ELF-1 (cell line): ENCODE measurements at places on chromosomes 11 and 22.
A peak's percentile ranks its signal among the peaks of the same experiment; 100 is the strongest.

DNA sequence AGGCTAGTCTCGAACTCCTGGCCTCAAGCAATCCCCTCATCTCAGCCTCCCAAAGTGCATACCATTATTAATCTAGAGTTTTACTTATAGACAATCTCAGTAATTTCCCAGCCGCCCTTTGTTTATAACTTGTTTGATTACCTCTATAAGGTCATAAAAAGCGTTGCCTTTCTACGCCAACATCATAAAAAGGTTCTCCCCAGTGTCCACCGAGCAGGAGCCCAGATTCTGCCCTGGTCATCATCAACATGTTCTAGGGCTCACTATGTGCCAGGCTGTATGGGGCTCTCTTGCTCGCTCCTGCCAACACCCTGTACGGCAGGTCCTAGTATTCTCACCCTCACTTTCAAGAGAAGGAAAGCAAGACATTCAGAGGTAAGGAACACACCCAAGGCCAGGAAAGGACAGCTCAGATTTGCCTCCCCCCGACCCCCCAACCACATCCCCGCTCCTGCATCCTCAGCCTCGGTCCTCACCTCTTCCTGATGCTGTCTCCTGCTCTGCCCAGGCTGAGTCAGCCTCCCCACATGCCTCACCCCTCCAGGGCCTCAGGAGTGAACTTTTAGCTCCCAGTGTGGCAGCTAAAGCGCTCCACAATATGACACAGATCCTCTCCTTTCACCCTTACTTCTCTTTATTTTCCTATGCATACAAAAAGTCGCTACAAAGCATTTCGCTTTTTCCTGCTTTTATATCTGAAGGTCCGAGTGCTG lies 14.3 kb downstream of the ARFGAP3 start:
- DNase-seq, result no peak

- no peak for DNase-seq
Observed at GRCh38 chr22:27130906-27131305, 473.5 kb downstream of the MIAT start.

GRCh38 chr11:133677387-133677786 lies 145.1 kb upstream of the OPCML start:
- DNase-seq, result no peak

DNA sequence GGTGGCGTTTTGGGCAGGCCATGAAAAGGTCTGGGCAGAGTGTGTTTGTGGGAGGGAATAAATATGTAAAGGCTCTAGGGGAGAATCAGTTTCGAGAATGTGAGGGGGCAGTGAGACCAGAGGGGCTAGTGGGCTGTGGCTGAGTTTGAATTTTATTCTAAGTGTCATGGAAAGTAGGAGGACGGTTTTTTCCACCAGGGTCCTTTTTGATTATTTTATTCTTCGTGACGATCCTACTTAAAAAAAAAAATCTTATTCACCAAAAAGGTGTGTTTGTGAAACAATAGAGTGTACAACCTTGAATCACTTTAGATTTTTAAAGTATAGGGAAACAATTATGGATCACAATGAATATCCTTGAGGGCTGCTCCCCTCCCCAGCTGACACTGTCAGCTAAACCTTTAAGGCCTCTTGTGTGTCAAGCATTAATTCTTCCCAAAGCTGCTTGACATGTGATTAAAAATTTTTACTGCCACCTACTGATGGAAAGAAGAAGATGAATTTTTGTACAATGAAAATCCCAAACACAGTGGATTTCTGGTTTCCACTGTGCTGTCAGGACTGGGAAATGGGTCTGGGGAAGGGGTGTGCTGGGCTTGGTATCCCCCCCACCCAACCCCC lies 107.5 kb upstream of the OR4B1 start:
- DNase-seq, result no peak

- no peak for DNase-seq
Observed at GRCh38 chr11:85619499-85619898, 7.6 kb downstream of the DLG2 start.

DNA sequence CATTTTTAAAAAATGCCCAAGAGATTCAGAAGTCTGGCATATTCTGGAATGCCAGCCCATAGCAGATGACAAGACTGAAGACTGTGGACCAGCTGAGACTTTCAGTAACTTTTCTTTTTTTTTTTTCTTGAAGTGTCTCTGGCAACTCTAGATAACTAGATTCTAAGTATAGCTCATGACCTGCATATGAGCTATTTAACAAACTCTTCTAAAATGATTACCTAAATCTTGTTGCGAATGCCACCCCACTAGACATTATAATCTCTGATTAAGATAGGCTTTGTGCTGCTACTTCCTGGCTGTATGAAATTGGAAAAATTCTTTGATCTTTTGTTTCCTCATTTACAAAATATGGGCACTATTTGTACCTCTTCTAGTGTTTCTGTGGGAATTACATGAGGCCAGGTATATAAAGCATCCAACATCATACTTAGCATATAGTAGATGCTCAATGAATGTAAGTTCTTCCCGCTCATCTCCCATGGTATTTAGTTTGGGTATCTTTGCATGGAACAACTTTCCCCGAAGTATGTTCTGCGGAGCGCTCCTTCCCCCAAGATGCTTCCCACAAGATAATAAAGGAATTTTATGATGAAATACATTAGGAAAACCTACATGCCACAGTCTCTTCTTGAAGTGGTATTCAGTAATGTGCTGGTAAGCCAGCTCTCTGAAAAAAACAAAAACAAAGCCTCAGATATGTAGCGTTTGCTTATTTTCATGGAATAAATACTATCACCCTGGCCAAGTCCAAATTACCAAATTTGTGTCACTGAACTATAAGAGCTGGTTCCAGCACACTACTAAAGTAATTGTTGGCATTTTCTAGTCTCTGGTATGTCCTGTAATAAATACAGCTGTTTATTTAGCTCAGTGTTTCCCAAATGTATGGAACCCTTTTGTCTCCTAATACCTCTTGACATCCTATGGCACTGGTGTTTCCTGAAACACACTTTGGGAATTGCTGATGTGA lies 86.8 kb upstream of the TIMP3 start:
- DNase-seq, result no peak

DNA sequence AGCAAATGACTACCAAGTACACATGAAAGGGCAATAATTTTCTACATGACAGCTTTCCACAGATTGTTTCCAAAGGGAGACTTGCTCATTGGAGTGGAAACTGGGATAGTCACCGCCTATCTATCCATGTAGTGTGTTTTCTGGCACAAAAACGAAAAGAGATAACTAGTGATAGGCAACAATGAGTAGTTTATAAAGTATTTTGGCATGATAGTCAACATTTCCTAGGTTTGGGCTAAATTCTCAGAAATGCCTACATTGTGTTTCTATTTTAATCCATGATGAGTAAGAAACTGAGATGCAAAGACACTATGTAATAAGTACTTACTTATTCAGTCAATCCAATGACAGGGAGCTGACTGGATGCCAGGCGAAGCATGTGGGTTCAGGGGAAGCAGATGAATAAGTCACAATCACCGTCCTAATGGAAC lies 1129.1 kb downstream of the DLG2 start:
- DNase-seq, result no peak

- no peak for DNase-seq
Observed at GRCh38 chr11:5065027-5065426, 4.3 kb upstream of the OR52E1 start.

GRCh38 chr11:1880746-1881441 lies 10.8 kb downstream of the PRR33 start:
- DNase-seq, result no peak

DNA sequence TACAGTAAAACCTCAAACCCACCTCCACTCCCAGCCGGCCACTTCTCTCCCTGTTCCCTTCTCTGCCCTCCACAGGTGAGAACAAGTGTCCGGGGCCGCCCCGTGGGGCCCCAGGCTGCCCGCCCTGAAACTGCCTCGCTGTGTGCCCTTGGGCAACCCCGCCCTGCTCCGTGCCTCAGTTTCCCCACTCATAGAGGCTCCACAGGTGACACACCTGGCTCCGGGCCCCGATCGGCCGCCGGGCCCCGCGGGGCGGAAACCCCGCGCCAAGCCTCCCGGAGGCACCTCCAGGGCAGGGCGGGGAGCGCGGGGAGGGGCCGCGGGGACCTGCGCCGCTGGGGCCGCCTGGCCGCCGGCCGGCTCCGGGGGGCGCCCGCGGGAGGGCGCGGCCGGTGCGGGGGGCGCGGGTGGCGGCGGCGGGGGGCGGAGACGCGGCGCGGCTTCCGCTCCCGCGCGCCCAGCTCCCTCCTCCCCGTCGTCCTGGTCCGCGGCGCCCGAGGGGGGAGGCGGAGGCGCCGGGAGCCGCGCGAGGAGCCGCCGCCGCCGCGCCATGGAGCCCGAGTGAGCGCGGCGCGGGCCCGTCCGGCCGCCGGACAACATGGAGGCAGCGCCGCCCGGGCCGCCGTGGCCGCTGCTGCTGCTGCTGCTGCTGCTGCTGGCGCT lies at the start of gene LRP5:
Gene LRP5 (plus strand): TSS at position 475 of the 663 bp plus-strand sequence. CDS start 124 bp downstream, at position 599.
- DNase-seq, result no peak

- no peak for DNase-seq
Observed at GRCh38 chr11:122741613-122742300, 86.2 kb downstream of the UBASH3B start.

GRCh38 chr11:36454941-36455631 lies 55.0 kb downstream of the TRAF6 start:
- DNase-seq, result peak; percentile 42

GRCh38 chr11:19561011-19561410 lies 151.6 kb upstream of the NAV2 start:
- no peak for DNase-seq

DNA sequence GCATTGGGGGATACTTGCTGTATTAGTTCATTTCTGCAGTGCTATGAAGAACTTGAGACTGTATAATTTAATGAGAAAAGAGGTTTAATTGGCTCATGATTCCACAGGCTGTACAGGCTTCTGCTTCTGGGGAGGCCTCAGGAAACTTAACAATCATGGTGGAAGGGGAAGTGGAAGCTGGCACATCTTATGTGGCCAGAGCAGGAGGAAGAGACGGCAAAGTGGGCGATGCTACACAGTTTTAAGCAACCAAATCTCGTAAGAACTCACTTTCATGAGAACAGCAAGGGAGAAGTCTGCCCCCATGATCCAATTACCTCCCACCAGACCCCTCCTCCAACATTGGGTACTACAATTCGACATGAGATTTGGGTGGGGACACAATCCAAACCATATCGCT lies 55.1 kb downstream of the TMPRSS5 start:
- no peak for DNase-seq

GRCh38 chr11:77959434-77959833 lies 35.0 kb downstream of the INTS4 start:
- DNase-seq, result no peak

GRCh38 chr22:32591620-32592019 lies 117.0 kb downstream of the FBXO7 start:
- DNase-seq, result no peak

DNA sequence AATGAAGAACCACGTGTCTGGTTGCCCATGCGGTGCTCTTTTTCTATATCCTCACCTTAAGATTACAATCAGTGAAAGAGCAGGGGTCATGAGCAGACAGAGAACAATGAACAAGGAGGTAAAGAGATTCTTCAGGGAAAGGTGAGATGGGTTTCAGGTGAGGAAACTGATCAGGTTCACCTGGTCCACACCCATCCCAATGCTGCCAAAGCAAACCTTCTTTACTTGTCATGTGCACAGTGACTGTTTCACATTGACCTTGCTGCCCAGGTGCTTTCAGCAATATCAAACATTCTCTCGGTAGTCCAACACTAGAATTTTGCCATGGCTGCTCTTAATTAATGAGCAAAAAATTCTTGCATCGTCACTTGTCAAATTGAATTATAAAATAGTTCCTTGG lies 24.5 kb upstream of the OR9Q2 start:
- no peak for DNase-seq

- DNase-seq, result peak; percentile 72
Observed at GRCh38 chr11:765025-765801, 12.1 kb downstream of the GATD1 start.

DNA sequence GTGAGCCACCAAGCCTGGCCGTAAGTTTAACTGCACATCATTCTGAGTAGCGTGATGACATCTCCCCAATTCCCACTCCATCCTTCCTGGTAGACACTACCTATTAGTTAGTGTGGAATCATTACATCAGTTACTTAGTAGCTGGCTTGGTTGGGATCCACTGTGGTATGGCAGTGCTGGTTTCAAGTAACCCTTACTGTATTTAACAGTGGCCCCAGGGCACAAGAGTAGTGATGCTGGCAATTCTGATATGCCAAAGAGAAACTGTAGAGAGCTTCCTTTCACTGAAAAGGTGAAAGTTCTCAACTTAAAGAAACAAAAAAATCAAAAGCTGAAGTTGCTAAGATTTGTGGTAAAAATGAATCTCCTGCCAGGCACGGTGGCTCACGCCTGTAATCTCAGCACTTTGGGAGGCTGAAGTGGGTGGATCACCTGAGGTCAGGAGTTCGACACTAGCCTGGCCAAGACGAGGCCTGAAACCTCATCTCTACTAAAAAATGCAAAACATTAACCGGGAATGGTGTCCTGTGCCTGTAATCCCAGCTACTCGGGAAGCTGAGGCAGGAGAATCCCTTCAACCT lies 27.2 kb downstream of the RHOD start:
- no peak for DNase-seq

DNA sequence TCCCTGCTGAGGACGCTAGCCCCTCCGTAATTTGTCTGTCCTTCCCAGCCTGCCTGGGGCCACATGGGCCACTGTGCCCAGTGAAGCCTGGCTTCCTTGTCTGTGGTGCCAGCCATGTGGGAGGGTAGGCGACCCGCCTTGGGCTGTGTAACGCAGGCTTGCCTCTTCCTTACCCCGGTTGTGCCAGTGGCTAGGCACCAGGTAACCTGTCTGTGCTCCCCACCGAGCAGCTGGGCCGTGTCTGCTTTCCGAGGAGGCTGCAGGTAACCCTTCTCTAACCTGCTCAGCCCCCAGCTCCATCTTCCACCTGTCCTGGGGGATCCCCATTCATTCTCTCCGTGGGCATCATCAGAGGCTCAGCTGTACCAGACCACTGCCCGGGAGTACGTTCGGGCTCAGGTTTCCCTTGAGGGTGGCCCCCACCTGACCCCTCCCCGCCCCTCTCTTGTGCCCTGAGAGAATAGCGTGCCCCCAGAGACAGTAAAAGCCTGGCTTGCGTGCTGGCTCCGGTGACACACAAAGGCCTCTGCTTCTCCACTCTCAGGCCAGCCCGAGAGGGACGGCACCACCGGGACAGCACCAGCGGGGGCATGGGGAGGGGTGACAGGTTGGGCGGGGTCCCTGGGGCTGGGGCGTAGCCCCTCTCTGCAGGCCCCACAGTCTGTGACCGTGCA lies 79.1 kb downstream of the CDKN1C start:
- no peak for DNase-seq

DNA sequence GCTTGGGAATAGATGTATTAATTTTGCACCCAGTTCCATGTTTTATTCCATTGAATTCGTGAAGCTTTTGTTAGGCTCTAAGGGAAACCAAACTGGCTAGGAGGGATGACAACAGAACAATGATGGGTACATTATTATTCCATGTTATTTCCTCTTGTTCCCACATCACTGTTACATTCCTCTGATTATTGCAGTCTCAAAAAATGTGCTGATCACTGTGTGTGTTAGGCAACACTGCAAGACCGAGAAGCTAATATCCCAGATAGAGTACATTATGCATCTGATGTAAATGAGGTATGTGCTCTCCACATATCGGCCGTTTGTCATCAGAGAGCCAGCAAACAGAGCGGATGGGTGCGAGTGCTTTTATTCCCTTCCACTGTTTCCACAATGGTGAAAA lies 327.9 kb downstream of the SOX6 start:
- no peak for DNase-seq
